ENCODE measurements at places on chromosomes 6 and 20.
A peak's percentile ranks its signal among the peaks of the same experiment; 100 is the strongest.

GRCh38 chr6:53309901-53310300 lies 38.8 kb downstream of the ELOVL5 start:
- DNase-seq = no peak

GRCh38 chr6:112205427-112206109 lies 48.8 kb downstream of the LAMA4 start:
- no peak for DNase-seq

DNA sequence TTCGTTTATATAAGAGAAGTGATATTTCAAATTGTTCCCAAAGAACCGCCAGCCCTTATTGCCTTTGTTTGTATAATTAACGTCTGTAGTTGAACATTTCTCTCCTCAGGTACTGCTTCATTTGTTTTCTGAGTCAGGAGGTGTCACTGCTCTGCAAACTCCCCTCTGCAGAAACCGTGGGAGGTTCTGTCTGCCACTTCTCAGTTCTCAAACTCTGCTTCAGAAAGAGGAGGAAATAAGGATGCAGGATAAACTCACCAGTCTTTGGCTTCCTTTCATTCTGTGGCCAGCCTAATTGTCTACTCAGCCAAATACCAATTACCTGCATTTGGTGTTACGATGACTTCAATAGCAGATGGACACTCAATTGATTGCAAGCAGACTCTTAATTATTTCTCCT lies 149.8 kb downstream of the PAK5 start:
- DNase-seq = no peak

GRCh38 chr6:133895573-133896343 lies 6.8 kb downstream of the TCF21 start:
- no peak for DNase-seq

GRCh38 chr20:57596998-57597939 lies 23.0 kb downstream of the ZBP1 start:
- peak; percentile 61 for DNase-seq

DNA sequence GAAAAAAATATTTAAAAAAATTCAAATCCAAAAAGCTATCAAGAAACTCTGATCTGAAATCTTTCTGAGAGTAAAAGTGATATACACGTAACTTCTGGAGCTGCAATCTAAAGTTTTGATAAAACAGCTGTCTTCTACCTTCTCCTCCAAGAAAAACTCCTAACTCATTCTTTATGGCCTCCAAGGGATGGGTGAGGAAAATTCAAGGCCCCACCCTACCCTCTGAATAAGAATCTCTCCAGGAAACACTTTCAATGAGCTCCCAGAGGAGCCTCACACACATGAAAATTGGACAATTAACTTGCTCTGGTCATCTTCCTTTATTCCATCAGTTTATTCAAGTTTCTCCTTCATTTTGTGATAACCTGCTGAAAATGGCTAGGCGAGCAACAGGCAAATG lies 93.4 kb downstream of the FNDC1 start:
- no peak for DNase-seq

DNA sequence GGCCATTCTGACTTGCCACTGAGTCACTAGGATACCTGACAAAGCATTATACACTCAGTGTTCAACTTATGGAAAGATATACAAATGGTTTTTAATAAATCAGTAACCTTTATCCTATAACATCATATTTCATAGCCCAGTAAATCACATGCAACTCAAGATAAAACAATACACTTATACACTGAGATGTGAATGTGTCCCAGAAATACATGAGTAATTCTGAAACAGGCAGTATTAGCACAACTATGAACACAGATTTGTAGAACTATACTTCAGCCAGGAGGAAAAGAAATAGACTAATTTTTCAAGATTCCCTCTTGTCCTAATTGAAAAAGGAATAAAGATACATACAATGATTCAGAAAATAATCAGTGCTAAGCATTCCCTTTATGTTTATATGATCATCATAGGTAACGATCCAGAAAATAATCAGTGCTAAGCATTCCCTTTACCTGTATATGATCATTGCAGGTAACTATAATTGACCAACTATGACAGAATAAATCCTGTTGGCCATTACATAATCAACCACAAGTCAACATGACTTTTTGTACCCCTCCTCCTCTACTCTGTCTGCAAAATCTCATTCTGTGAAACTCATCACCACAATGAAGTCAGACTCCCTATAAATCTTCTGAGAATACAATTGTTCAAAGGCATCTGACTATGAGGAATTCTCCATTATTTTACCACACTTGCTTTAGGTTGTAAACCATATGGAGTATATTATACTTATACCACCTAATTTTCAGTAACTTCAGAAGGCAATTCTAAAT lies 30.3 kb downstream of the HACE1 start:
- DNase-seq = no peak

GRCh38 chr20:62409931-62410745 lies 3.1 kb upstream of the CABLES2 start:
- DNase-seq = no peak

DNA sequence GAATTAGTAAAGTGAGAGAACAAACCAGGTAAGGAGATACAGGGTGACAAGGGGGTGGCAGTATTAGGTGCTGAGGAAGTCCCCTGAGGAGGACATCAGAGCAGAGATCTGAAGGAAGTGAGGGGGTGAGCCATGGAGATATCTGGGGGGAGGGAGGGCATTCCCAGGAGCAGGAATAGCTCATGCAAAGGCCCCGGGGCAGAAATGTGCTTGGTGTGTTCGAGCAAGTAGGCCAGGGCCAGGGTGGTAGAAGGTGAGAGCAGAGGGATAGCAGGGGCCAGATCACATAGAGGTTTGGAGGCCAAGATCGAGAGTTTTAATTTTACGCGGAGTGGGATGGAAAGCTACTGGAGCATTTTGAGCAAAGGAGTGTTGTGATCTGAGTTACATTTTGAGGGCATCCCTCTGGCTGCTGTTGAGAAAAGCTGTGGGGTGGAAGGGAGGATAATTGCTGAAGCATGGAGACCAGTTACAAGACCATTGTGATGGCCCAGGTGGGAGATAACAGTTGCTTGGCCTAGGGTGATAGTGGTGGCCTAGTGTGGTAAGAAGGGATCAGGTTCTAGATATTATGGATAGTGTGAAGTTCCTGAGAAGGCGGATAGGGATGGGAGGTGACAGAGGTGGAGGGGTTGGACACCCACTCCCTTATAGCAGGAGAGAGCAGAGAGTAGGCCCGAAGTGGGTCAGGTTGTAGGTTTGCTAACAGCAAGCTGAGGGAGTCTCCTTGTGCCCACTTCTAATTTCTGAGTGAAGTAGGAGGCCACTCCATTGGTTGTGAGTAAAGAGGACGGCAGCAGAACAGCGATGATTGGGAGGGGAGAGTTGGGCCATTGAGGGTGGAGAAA lies 10.2 kb downstream of the ARFGEF2 start:
- no peak for DNase-seq

DNA sequence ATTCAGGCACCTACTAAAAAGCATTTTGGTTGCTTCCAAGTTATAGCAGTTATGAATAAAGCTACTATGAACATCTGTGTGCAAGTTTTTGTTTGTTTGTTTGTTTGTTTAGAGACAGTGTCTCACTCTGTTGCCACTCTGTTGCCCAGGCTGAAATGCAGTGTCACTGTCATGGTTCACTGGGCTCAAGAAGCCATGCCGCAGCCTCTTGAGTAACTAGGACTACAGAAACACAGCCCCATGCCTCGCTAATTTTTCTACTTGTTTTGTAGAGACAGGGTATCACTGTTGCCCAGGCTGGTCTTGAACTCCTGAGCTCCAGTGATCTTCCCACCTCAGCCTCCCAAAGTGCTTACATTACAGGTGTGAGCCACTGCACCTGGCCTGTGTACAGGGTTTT lies 795.9 kb downstream of the EPHA7 start:
- DNase-seq = no peak

- no peak for DNase-seq
Measured at GRCh38 chr6:44485601-44486401, 98.3 kb downstream of the CDC5L start.

DNA sequence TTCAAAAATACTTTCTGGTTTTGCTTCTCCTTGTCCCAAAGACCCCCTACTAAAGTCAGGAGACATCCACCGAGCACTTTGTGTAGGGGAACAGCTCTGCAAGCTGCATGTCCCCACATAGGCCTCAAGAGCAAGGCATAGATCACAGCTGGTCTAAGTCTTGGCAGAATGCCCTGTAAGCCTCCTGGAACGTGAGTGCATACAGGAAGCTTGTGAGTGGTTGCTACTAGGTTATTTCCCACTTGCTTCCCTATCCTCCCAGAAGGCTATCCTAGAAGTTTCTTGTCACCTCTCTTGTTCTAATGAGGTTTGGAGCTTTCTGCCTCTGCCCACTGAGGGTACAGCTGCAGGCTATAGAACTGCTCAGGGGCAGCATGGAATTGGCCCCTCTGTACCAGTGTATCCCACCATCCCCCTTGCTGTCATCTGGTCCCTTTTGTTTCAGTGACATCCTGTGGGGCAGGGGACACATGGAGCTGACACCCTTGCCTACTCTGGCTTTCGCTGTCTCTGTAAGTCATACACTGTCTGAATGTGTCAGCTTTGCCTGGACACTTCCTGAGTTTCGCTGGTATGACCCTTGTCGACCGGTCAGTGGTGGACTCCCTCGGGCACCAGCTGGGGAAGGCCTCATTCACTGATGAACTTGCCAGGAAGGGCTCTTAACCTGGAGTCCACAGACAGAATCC lies 35.6 kb upstream of the KCNK16 start:
- DNase-seq = no peak

- DNase-seq = no peak
Measured at GRCh38 chr6:148807784-148808183, 61.0 kb downstream of the UST start.

DNA sequence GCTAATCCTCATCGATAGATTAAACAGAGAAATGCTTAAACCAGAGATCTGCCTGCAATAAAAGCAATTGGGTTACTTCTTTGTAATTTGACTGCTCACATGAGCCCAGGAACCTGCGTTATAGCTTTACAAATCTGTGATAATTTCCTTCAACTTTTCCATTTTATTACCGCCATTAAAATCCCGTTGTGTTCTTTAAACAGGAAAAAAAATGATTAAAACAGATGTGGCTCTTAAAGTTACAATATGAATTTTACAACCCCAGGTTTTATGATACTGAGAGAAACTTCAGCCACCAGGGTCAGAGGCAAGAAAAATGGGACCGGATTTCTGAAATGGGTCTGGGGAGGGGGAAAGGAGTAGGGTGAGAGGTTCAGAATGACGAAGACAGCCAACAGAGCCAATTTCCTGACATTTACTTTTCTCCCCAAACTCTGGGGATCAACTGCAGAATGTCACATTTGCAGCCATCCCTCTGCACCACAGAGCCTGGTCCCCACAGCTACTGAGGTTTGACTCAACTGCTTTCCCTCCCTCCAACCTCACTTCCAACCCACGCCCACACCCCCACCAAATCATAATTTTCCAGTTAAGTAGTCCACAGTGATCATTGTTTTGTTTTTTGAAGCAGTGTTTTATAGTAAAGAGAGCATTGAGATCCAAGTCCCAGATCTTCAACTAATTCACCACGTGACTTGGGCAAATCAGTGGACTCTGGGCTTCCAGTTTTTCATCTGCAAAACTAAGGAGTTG lies 77.6 kb upstream of the EYA2 start:
- no peak for DNase-seq

DNA sequence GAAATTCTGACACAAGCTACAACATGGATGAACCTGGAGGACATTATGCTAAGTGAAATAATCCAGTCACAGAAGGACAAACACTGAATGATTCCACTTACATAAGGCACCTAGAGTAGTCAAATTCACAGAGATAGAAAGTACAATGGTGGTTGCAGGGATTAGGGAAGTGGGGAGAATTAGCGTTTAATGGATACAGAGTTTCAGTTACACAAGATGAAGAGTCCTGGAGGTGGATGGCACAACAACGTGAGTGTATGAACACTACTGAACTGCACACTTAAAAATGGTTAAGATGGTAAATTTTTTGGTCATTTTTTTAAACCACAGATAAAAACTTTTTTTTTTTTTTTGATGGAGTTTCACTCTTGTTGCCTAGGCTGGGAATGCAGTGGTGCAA lies 24.7 kb downstream of the MOCS3 start:
- DNase-seq = no peak

DNA sequence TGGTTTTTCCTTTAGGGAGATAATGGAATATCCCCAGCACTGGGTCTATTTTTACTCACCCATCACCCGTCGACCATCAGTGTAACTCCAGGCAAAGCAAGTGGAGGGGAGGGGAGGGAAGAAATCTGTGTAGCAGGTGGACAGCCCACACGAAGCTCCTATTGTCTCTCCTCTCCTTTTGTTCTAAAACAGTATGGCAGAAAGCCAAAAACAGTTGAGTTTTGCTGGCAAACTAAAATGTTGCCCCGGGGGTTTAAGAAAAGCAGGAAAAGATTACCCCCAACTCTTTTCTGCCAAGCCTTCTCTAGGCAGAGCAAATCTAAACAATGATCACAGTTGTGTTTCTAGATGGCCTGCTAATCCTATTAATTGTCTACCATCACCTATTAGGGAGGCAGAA lies 89.7 kb downstream of the PREP start:
- no peak for DNase-seq

DNA sequence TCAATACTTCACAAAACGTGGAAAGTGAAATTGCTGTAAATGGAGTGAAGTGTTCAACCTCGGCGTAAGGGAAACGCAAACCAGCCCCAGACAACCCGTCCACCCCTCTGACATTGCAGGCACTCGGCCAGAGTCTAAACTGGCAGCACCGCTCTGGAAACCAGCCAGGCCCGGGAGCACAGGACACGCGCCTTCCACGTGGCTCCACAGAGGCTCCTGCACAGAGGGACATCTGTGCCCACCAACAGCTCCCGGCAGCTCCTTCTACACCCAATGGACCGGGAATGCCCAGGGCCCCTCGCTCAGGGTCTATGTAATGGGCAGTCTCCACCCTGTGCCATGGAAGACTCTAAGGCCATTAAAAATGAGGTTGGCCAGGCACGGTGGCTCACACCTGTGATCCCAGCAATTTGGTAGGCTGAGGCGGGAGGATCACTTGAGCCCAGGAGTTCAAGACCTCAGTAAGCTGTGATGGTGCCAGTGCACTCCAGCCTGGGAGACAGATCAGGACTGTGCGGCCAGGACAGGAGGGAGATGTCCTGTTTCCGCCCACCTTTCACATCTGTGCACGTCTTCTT lies 3.4 kb upstream of the HELZ2 start:
- DNase-seq = no peak

DNA sequence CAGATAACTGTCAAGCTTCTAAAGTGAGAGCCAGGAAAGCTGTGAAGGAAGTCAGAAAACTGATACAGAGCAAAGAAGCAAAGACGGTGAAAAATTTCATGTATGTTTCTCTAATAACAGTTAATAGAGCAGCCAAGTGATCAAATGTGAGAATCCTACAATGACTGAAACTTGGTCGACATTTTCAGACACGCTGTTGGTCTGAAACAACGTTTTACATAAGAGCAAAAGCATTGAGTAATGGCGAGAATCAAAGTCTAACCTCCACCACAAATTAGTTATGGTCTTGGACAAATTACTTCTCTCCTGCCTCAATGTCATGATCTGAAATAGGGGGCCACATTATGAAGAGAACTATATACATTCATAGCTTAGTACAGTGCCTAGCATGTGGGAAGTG lies 3.3 kb downstream of the MKKS start:
- DNase-seq = no peak

- no peak for DNase-seq
Measured at GRCh38 chr20:13009682-13010406, 1.1 kb downstream of the SPTLC3 start.

Measured in stimulated activated CD4-positive, alpha-beta T cell treated with anti-CD3 and anti-CD28 coated beads, Interleukin-1b, Interleukin-23, amount 100 ng/mL, for 1 hour (primary cell).